Caco-2 (cell line): ENCODE measurements at places on chromosomes 12 and 14.

DNA sequence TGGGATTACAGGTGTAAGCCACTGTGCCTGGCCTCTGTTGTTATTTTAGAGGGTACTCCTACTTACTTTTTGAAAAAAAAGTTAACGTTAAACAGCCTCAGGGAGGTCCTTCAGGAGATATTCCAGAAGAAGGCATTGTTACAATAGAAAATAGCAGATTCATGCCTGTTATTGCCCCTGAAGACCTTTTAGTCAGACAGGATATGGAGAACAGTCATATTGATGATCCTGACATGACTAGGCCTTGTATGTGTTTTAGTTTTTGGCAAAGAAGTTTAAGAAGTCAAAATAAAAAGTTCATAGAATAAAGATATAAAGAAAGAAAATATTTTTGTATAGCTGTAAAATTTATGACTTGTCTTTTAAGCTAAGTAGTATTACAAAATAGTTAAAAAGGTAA is 45.3 kb downstream of the WASHC3 start:
- DNase-seq: no peak

- DNase-seq: no peak
These were observed 116.6 kb upstream of the FAR2 start for GRCh38 chr12:29032446-29032845.

- no peak for DNase-seq
These were observed 422.5 kb downstream of the NRXN3 start for GRCh38 chr14:78592616-78593219.

GRCh38 chr12:12719496-12719895 is 2.3 kb downstream of the CDKN1B start:
- no peak for DNase-seq

- DNase-seq: no peak
These were observed 44.6 kb downstream of the GNS start for GRCh38 chr12:64714551-64714968.

DNA sequence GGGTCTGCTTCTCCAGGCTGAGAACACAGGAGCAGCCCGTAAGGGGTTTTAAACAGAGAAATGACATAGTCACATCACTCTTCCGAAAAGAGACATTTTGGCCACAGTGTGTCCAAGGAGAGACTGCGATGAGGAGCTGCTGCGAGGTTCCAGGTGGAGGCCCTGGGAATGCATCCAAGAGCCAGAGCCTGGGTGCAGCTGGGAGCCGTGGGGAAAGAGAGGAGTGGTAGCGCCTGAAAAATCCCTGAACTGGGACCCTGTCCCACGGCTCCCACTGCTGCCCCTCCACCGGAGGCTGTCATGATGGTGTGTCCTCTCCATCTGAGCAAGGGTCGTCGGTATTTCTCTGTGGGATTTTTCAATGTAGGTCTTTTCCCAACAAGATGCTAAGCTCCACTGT is 146.9 kb downstream of the BCL11B start:
- DNase-seq: no peak

DNA sequence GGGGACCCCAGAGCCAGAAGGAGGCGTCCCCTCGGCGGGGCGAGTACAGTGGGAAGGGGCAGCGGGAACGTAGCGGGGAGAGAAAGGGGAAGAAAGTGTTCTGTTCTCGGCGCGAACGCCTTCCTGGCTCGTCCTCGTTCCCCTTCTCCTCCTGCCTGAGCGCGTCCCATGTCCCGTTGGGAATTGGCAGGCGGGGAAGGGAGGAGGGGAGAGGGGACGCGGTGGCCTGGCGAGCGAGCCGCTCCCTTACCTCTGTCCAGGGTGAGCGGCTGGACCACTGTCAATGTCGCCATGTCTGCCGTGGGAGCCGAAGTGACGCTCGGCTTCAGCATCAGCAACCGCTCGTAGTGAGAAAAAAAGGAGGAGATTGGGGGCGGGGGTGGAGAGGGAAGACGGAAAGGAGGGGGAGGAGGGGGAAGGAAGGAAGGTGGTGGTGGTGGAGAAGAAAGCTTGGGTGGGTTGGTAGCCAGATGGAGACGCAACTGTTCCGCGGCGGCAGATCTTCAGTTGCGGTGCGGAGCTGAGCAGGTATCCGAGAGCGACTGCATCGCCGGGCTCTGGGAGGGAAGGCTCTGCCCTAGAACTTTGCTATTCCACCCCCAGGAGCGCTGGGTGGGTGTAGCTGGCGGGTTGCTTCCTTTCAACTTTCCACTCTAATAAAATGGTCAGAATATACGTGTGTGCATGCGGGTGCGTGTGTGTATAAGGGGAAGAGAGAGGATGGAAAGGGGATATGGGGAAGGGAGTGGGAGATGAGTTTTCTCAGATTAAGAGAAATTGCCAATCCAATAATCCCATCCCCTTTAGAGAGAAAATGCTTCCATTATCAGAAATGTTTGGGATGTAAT is at the start of gene LIN7A:
LIN7A (minus strand) TSS at position 544 of the 848 bp plus-strand sequence; CDS start at position 332, 212 bp downstream.
- peak; percentile 34 for DNase-seq

GRCh38 chr12:3138941-3139511 is 61.8 kb downstream of the TSPAN9 start:
- DNase-seq: no peak

DNA sequence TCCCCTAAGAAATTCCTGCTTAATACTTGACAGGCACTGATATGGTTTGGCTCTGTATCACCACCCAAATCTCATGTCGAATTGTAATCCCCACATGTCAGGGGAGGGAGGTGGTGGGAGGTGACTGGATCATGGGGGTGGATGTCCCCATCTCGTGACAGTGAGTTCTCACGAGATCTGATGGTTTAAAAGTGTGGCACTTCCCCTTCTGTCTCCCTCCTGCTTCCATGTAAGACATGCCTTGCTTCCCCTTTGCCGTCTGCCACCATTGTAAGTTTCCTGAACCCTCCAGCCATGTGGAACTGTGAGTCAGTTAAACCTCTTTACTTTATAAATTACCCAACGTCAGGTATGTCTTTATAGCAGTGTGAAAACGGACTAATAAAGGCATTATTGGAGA is 198.0 kb downstream of the FOXN3 start:
- no peak for DNase-seq

DNA sequence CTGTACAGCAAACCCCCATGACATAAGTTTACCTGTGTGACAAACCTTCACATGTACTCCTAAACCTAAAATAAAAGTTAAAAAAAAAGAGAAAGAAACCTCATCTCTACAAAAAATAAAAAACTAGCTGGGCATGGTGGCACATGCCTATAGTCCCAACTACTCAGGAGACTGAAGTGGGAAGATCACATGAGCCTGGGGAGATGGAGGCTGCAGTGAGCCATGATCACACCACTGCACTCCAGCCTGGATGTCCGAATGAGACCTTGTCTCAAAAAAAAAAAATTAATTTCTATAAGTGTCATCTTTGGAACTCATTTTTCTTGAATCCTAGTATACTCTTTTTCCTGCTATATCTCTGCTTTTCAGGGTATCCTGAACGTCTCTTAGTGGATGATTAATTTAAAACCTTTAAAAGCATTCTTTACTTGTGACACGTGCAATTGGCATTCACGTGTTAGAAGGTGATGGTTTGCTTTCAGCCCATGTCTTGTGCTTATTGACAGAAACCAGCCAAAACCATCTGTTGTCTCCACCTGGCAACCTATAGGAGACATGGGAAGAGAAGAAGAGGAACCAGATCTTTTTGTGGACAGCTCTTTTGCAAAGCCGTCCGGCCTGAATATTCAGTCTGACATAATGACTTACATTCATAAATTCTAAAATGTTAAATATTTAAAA is 30.6 kb upstream of the PPFIBP1 start:
- DNase-seq: no peak

DNA sequence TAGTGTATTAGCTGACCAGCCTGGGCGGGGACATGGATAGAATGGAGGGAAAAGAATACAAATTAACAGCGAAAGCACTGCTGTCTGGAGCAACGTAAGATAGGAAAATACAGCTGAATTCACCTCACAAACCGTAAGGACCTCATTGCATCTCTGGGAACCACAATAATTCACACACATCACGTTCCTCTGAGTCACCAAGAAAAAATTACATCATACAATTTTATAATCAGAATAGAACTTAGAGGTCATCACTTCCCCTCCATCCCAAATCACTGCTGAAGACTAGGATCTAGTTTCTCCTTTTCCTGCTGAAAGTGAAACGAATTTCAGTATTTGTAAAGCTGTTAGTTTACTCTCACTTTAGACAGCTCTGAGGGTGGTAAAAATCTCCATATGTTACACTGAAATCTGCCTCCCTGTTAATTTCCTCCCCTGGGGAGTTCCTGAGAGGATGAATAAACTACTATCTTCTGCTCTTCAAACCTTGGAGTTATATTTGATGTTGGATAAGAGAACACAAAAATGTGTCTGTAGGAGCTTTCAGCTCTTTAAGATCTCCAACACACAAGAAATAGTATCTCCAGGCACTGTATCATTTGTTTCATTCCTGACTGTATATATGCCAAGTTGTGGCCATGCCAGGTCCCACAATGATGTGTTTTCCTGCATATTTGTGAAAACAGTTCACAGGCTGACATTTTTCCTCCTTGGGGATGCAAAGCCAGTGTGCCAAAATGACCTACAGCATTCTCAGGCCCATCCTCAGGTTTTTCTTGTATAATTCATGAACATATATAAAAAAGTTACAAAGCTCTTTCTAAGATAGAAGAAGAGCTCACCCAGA is 63.8 kb upstream of the SSTR1 start:
- no peak for DNase-seq

- DNase-seq: no peak
These were observed 65.8 kb downstream of the RIC8B start for GRCh38 chr12:106840243-106840642.

- DNase-seq: no peak
These were observed at the start of gene C12orf56 for GRCh38 chr12:64390275-64390851. Gene C12orf56 (minus strand): TSS chr12:64390758. CDS start chr12:64390565, 193 bp downstream.
